ENCODE measurements at places on chromosomes 12 and 14.

- DNase-seq: peak; percentile 71
These were observed 17.8 kb downstream of the NANOG start for GRCh38 chr12:7806863-7807487.

GRCh38 chr12:24977060-24977459 is 28.2 kb upstream of the BCAT1 start:
- no peak for DNase-seq

DNA sequence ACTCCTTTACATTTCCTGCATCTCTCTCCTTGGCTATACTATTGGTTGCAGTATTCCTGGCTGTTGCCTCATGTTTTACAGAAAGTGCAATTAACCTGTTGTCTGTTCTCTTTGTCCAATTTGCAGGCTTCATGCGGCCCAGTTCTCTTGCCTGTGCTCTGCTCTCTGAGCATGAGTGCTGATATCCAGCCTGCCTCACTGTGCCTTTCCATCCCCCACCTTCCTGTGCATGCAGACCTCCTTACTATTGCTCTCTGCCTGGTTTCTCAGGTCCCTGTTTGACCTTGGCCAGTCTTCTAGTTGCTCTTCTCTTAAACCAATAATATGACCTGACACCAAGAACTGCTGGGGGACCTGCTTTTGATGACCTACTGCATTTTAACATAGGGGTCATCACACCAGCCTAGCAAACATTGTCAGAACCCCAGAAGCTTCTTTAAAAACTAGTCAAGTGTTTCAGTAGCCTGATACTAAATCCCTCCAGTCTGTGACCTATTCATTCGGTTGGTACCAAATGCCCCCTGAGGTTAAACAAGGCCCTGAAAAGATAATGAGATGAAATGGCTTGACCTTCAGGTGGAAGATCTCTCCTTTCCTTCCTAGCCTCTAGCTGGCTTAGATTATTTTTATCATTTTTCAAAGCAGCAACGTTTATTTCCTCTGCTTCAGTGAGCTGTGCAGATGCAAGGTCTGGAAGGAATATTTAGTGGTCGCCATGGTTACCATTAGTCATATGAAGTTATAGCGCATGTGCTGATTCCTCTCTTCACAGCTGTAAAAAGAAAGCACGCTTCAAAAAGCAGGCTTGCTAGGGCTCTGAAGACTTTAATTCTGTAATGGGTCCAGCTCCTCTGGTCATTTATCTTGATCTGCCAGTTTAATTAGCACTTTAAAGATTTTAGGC is 216.5 kb downstream of the PHLDA1 start:
- DNase-seq: peak; percentile 99

DNA sequence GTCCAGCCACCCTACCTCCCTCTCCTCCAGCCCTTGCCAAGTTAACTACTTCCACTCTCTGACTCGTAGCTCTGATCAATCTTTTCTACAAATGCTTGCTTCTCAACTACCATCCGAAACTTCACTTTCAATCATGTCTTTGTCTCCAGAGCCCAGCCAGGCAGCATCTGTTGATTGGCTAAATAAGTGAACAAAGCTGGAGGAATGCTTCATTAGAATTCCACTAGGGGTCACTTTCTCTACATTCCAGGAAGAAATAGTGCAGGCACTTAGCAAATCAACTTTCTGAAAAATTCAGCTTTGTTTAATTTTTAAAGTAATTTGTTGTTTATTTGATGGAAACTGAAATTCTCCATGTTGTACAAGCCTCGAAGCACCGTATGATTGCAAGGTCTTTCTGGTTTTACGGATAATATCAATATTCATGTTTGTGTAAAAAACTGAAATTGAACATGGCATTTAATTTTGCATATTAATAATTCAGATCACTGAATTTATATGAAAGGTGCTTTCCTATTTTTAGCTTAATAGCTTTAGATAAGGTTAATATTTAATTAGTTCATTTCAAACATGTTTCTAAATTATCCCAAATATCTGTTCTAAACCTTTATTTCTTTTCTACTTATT is 32.4 kb upstream of the HELB start:
- peak; percentile 59 for DNase-seq
